ENCODE measurements at places on chromosomes 7 and 10.

DNA sequence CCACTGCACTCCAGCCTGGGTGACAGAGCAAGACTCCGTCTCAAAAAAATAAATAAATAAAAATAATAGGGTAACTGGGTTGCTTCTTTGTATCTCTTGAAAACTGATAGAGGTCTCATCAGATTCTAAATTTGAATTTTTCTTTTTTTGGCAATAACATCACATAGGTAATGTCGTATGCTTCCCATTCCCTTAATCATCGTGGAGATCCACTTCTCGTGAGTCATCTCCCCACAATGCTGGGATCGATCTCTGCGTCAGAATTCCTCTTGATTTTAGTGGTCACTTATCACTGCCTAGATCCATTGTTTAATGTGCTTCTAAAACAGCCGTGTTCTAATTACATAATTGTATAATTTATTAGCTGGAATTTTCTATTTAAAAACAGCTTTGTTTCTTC, 70.5 kb upstream of the DNAJB6 start:
- DNase-seq: no peak

DNA sequence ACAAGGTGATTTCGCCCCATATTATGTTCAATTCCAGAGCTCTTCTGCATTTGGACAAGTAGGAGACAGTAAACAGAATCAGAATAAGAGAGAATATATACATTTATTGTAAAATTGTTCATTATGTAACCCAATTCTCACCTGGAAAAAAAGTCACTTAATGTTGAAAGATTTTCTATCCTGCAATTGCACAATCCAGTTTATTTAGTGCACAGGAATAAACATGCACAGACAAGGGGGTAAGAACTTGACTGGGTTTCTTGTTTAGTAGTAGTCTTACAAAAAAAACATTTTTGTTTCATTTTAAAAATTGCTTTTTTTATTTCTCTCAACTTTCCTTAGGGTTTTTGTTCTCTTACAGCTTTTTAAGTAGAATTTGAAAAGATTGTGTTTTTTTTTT, 126.6 kb downstream of the SAMD9 start:
- DNase-seq: no peak

- no peak for DNase-seq
Observed at GRCh38 chr10:49109669-49110340, 5.5 kb downstream of the VSTM4 start.

DNA sequence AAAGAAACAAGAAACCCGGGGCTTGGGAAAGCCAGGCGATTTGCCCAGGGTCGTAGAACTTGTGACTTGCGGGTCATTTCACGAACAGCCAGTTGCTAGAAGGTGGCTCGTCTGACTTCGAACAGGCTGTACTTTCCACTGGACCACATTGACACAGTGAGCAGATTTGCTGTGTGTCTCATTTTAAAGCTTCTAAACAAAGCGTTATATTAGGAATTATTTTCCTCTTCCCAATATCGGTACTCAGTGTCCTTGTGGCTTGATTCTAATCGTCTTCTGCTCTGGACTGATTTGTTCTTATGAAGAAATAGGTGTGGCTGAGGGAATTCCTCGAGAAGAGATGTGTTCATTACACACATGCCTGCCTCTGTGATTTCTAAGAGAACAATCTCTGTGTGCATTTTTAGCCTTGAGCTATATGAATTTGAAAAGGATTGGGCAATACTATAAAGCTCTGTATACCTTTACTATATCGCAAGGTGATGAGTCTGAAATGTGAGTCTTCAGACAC, 150.0 kb upstream of the PRR15 start:
- no peak for DNase-seq

GRCh38 chr10:70916241-70916640, 27.9 kb upstream of the PCBD1 start:
- no peak for DNase-seq

GRCh38 chr7:141557360-141557759, 6.2 kb downstream of the AGK start:
- no peak for DNase-seq
